ENCODE measurements at places on chromosomes 12 and 14.

- DNase-seq = no peak
Observed at GRCh38 chr14:36767603-36768281, 106.1 kb downstream of the PAX9 start.

- DNase-seq = no peak
Observed at GRCh38 chr14:75147423-75148071, 20.7 kb upstream of the NEK9 start.

DNA sequence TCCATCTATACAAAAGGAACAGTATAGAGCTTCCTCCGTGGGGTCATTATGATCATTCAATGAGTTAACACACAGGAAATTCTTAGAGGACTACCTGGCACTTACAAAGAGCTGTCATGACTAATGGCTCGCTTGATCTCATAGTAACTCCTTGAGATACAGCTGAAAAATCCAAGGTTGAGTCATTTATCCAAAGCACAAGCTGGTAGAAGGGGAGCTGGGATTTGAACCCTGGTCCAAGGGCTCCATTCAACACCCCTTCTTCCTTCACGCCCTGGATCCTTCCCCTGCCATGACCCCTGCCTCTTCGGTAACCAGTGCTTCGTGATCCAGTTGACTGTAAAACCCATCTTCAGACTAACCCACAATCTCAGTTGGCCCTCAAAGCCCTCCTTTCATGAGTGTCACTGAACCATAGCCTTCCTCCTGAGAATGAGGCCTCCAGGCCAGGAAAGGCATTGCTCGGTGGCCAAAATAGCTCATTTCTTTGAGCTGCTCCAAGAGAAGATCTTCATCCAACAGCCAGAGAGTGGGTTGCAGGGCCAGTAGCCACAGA is 7.8 kb downstream of the ZFP36L1 start:
- no peak for DNase-seq

DNA sequence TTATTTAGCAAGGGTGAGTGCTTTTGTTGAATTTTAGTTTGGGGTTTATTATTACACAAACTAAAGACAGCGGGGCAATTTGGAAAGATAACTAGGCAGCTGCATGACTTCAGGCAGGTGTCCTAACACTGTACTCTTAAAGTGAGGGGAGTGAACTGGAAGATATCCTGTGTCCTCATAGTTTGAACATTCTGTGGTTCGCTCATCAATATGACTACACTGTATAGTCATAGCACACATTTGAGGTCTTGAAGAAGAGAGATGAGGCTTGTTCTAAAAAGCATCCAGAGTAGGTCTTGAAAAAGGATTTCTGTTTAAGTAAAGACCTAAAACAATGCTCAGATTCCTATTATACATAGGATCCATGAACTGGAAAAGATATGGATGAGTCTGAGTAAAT is 1.7 kb upstream of the MAP3K9 start:
- DNase-seq = no peak

DNA sequence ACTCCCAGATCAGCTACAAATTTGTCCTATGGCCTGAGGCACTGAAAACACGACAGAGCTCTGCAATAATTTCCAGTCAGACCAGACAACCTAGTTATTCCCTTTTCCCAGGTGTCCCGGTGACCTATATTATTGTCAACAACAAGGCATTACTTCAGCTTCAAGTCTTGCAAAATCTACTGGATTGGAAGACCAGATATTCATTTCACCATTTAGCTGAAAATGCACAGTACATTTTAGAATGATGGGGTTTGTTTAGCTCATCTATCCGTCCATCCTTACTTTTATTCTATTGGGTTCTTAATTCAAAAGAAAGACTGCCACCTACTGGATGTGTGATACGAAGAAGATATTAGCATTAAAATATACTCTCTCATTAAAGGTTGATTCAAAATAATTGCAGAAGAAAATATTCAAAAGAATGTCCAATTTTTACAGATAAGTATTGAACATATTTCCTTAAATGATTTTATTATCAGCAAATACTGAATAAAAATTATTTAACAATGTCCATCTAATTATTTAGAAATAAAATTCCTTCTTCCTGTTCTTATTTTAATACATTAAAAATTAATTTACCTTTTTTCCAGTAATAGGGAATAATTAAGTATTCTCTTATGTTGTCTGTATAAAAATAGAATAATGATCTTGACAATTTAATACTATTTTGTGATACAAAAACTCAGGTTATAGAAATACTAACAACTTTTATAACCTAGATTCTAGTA is 244.9 kb upstream of the LRIG3 start:
- DNase-seq = no peak

DNA sequence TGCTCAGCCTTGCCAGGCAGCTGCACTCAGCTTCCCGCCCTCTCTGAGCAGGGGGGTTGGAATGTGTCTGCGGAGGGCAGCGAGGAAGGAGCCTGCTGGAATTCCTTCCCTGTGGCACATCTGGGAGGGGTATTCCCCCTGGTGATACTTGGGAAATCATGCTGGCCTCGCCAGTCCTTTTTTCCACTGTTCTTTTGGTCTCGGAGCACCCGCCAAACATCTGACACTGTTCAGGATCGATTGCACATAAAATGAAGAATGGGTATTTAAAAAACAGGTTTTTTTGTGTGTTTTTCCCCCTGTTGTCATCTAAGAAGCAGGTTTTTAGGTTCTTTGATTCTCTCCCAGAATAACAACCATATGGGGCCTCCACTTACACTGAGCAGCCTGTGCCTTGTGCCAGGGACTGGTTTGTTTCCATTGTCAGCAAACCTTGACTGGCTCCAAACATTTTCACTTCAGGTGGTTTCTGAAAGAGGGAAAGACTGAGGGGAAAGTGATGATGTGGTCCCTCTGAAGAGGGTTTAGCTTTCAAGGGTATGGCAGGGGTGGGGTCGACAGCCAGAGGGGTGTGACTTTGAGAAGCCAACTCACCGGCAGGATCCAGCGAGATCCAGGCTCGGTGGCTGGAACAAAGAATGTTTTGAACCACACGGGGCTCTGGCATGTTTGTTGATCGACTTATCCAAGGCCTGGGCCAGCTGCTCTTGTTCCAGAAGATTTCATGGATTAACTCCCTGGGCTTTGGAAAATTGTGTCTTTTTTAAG is 215.1 kb downstream of the CACNA1C start:
- DNase-seq = no peak

- DNase-seq = no peak
Observed at GRCh38 chr12:57965766-57966165, 24.4 kb downstream of the ATP23 start.

DNA sequence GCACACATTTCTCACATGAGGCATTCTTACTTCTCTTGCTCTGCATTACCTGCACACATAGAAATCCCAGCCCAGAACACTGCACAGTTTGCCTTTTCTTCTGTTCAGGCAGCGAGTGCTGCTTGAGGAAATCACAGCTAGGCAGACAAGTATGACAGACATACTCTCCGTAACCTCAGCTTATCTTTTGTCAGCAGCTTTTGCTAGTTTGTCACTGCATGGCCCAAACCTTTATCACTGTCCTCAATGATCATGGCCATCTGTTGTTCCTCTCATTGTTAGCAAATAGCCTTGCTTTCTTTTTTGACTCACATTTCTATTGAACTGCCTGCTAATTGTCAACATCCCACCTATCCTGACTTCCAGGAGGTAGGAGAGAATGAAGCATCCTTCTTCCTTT is 5.3 kb downstream of the ZNF10 start:
- DNase-seq = no peak

- peak; percentile 22 for DNase-seq
Observed at GRCh38 chr12:68157380-68157779, 2.2 kb downstream of the IFNG start.

DNA sequence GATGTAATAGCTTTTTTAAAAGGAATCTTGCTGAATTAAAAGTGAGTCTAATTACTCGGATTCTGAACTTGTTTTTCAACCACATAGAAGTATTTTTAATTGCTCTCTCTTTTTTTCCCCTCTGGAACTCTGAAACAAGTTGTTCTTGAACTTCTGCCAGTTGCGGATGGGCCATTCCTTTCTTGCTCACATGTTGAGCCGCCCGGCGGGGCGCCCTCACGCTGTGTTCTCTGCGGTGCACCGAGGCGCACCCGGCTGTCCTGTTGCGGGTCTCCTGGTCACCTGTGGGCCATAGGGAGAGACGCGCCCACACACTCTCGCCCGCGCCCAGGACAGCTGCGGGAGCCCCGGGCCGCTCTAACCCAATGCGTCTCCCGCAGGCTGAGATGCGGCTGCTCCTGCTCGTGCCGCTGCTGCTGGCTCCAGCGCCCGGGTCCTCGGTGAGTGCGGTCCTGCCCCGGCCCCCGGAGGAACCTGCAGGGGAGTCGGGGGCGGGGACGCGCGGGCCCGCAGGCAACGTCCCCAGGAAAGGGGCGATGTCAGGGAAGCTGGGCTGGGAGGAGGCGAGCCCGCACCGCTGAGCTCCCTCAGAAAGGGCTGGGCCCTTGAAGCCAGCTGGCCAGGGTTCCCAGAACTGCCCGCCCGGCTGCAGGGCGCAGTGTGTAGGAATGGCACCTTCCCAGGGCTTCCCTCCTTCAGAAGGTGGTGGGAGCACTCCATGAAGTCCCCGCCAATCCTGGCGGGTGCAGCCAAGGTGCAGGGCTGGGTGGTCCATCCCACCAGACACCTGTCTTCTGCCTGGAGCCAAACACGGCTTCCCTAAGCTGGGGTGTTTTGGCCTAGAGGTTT is 2.3 kb downstream of the PAPLN start:
- no peak for DNase-seq

- DNase-seq = no peak
Observed at GRCh38 chr12:111034886-111035577, 114.7 kb upstream of the MYL2 start.

- DNase-seq = no peak
Observed at GRCh38 chr14:95481391-95482022, 34.9 kb downstream of the SYNE3 start.

GRCh38 chr12:104152685-104153241 is 14.8 kb upstream of the NFYB start:
- DNase-seq = no peak

DNA sequence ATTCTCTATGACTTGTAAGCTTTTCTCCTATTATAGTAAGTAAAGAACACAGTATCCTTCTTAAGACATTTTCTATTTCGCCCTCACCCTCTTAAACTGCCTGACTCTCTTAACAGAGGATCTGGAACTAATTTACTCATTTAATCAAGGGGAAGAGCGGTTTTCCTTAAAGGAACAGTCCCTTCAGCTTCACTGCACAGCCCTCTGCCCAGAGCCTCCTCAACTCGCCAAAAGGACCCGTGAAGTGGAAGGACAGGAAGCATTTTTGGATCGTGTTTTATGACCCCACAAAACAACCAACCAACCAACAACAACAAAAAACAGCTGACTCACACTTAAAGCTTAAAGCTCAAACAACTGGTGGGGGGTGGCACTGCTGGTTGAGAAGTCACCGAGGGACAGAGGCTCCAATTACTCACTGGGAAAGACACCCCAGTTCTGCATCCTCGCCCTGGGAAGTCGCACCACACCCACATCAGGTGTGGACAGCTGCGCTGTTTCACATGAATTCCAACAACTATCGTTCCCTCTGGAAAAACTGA is 35.7 kb downstream of the NID2 start:
- no peak for DNase-seq

DNA sequence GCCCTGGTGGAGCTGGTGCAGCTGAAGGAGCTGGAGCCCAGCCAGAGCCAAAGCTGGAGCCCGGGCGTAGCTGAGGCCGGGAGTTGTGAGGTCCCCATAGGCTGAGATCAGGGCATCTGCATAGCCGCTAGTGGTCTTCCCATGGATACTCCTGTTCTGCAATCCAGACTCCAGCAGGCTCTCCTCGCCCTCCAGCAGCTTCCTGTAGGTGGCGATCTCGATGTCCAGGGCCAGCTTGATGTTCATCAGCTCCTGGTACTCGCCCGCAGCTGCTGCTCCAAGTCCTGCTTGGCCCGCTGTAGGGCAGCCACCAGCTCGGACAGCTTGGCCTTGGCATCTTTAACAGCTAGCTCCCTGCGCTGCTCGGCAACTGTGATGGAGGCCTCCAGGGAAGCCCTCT is 966.1 kb downstream of the FSCB start:
- no peak for DNase-seq

DNA sequence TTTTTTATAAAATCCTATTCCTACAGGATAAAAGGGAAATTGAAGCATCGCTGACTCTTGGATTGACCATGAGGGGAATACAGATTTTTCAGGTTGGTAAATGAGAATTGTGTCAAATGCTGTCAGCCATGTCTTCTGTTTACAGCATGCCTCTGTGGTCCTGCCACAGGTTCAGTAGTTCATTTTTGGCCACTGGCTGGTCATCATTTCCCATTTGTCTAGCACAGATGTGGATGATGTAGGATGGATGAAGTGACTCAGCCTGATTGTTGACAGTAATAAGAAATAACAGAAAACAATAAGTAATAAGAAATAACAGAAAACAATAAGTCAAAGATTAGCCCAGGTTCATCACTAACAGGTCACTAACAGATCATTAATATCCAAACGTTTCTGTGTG is 59.8 kb downstream of the FRMD6 start:
- no peak for DNase-seq

GRCh38 chr14:22472935-22473854 is 115.8 kb downstream of the DAD1 start:
- no peak for DNase-seq

DNA sequence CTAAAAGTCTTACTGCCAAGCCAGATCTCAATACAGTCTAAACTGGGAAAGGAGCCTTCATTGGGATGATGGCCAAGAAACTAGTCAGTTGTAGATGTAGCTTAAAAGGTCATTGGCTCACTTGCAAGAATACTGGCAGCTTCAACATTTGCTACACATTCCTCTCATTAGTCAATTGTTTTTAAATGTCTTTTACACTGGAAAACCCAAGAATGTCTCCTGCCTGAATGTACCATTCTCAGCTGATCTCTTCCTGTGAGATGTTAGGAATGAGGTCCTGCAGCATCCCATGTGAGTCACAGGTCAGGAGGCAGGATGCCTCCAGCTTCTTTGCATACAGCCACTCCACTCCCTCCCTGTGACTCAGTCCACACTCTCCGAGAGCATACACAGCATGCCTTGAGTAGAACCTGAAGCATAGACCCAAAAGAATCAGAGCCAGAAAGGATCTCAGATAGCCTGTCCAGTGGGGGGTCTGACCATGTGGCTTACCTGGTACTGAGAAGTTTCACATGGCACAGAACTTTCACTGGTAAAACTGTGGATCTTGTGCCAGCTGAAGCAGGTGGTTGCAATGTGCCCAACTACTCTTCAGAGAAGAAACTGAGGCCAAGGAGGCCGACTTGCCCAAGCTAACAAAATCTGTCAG is 56.0 kb upstream of the HECTD1 start:
- no peak for DNase-seq

DNA sequence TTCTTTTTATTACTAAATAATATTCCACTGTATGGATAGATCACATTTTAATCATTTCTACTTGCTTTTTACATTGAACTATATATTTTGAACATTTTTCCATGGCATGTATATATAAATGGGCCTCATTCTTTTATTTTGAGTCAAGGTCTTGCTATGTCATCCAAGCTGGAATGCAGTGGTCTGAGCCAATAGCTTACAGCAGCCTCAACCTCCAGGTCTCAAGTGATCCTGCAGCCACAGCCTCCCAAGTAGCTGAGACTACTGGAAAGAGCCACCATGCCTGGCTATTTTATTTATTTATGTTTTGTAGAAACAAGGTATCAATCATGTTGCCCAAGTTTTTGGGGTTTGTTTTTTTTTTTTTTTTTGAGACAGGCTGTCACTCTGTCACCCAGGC is 7.6 kb downstream of the FCF1 start:
- no peak for DNase-seq

Data from activated T-cell treated with anti-CD3 and anti-CD28 coated beads, Interleukin-2, amount 50 U/mL, for 4 hours (primary cell).